ENCODE measurements at places on chromosomes 13 and 19. TPM values are rescaled to one million over a fixed set of nuclear protein-coding genes. Genes with fewer than 3 reads are reported as not detected.

NPAS1 gene
- total RNA-seq: 9.0 TPM

ZNF45 gene
- total RNA-seq: 16.2 TPM

PSG6 gene
- total RNA-seq: not detected

DNA sequence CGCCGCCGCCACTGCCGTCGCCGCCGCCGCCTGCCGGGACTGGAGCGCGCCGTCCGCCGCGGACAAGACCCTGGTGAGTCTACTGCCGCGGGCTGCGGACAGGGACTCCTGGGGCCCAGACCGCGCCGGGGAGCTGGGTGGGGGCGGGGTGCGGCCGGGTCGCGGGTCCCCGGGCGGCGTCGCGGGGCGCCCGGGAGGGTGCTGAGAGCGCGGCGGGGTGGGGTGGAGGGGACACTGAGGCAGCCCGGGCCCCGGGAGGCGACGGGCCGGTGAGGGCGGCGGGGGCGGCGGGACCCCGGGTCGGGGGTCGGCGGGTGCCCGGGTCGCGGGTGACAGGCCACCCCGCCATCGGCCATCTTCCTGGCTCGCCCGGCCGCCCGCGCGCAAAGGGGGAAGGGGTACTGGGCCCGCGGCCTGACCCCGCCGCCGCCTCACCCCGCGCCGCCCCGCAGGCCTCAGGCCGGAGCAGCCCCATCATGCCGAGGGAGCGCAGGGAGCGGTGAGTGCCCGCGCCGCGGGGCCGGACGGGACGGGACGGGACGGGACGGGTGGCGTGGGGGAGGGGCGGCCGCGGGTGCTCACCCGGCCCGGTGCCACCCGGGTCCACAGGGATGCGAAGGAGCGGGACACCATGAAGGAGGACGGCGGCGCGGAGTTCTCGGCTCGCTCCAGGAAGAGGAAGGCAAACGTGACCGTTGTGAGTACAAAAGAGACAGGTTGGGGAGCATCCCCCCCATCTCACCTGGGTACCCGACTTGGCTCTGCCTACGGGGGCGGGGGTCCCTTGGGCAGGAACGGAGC is 489 bp downstream of the CCNE1 start:
- DNase-seq: peak; percentile 55

DNA sequence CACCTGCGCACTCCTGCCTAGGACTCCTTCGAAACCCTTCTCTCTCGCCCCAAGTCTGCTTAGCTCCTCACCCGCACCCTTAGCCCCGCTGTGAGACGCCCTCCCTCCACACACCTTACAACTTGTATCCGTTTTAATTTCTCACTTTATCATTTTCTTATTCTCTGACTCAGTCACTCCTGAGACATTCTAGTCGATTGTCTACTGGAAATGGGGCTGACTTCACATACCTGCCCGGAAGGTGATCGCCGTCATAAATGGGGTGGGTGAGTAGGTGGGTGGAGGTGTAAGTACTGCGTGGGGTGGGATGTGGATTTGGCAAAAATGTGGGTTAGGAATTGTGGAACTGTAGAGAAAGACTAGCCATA is 714 bp downstream of the NDFIP2 start:
- DNase-seq: no peak

DNA sequence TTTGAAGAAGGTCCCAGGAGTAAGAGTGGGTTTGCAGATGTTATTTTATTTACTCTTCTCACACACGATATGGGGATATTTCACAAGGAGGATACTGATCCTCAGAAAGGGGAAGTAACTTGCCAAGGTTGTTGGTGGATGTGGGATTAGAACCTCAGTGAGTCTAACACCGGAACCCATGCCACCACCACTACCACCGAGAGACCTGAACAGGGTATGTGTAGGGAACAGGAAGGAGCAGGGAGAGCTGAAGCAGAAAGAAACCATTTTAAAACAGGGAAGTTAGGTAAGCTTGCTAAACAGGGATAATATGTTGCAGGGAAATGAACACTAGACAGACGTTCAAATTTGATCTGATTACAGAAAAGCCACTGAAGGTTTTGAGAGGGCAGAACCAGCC is 11.6 kb upstream of the CEACAM3 start:
- no peak for DNase-seq

DNA sequence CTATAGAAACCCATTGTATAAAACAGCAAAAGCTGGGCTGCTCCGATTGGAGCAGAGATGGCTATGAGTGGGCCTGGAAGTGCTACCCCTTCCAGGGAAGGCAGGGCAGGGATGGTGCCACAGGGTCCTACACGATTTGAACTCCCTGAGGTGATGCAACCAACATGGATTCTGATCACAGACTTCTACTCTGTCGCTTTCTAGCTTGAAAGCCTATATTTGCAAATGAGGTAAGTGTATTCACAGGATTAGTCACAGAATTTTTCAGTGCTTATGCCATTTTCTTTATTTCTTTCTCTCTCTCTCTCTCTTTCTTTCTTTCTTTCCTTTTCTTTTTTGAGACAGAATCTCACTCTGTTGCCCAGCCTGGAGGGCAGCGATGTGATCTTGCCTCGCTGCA is 179.0 kb downstream of the SPRY2 start:
- no peak for DNase-seq

- DNase-seq: no peak
Observed at GRCh38 chr13:80931118-80931517, 590.2 kb upstream of the SPRY2 start.

DNA sequence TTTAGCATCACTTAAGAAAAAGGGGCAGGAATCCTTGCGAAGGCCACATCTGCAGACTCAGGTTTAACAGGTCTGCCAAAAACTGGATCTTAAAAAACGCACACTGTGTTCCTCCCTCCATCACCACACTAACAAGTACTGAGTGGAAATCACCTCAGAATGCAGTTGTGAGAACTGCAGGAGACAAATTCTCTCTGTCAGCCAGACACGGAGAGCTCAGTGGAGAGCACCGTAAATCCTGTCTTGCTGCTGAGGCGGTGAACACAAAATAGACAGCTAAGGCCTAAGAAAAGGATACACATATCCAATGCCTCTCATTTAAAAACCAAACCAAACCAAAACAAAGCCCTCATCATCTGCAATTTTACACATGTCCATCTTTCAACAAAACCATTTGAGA is 1287.6 kb downstream of the EFNB2 start:
- no peak for DNase-seq

Data from H1 (cell line).